ENCODE measurements at places on chromosomes 5 and 9. TPM values are rescaled to one million over a fixed set of nuclear protein-coding genes. Genes with fewer than 3 reads are reported as not detected.

DNA sequence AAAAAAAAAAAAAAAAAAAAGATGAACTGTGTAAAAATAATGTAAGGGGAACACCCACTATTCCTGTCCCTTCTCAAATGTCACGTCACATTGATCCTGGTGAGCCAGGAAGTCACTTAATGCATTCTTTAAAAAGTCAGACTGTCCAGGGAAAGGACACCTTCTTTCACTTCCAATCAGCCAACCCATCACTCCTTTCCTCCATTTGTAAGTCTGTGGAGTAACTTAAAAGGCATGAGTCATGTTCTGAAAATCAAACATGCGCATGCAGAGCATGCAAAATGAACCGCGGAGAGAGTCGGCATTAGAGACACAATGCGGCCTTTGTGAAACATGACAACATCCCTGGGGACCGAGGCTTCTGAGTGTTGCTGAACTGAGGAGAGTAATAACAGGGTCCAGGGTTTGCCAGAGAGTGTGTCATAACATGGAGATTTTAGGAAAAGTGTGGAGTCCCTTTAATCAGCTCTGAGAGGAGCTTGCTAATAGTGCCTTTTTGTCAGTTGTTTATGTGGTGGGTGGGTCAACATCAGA, 77.6 kb upstream of the SEMA6A start:
- DNase-seq, result no peak

Gene SLC22A4
- 4.7 TPM for total RNA-seq

DNA sequence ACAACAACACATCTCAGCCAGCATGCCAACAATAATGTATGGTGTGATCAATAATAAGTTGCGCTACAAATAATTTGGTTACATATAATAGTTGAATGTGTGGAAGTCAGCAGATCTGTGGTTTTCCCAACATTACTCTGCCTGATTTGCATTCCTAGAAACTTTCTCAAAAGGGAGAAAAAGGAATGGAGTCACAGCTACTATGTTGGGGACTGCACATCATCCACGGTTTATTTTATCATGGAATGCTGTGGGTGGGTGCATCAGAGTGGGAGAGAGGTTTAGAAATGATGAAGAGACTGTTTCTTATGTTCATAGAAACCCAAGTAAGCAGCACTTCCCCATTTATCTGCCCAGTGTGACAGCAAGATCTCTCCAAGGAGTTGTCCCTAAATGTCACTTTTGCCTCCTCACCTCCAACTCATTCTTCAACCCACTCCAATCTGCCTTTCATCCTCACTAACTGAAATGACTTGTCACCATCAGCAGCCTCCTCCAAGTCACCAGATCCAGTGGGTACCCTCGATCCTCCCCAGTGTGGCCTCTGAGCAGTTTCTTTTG, 2.8 kb upstream of the SPOCK1 start:
- no peak for DNase-seq

Gene GOLGA1
- total RNA-seq, result 12.6 TPM

Gene CATSPER3
- total RNA-seq, result not detected

GRCh38 chr5:36242534-36243485, 1.1 kb upstream of the NADK2 start:
- DNase-seq, result peak; percentile 41

- no peak for DNase-seq
Observed at GRCh38 chr9:93112864-93113389, 16.9 kb downstream of the CARD19 start.

- no peak for DNase-seq
Observed at GRCh38 chr9:109953813-109954497, 174.0 kb downstream of the PALM2AKAP2 start.

Gene TMC1
- 0.74 TPM for total RNA-seq

- peak; percentile 50 for DNase-seq
Observed at GRCh38 chr5:143585970-143586369, 182.5 kb upstream of the NR3C1 start.

- peak; percentile 71 for DNase-seq
Observed at GRCh38 chr9:114911167-114911821, 19.1 kb downstream of the TNFSF8 start.

Gene MARVELD2
- total RNA-seq, result 3.1 TPM
